ENCODE measurements at places on chromosomes 4 and X.

GRCh38 chrX:45806410-45807121 lies 605.9 kb upstream of the DIPK2B start:
- DNase-seq = peak; percentile 94

DNA sequence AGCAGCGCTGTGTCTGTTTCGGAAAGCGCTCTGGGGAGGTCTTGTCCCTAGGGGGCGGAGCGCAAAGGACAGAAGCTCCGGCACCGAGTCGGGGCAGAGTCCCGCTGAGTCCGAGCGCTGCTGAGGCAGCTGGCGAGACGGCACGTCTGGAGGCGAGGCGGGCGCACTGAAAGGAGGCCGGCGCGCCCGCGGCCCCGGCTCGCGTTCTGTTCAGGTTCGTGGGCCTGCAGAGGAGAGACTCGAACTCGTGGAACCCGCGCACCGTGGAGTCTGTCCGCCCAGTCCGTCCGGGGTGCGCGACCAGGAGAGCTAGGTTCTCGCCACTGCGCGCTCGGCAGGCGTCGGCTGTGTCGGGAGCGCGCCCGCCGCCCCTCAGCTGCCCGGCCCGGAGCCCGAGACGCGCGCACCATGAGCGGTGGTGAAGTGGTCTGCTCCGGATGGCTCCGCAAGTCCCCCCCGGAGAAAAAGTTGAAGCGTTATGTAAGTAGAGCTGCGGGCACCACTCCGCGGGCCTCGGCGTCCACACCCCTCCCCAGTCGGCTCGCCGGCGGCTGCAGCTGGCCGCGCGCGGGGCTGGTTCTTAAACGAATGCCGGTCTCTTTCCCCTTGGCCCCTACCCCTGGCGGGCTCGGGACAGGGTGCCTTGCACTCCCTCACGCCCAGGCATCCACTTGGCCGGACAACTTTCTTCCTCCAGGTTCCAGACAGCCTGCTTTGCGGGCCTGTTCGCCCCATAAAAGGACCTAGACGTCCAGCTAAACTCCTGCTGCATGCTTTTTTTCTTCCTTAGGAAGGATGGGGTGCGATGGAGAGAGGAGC lies at the start of gene GAB1:
TSS of gene GAB1 (plus strand) at position 96 of the 819 bp plus-strand sequence. CDS start at position 409, 313 bp downstream.
- peak; percentile 78 for DNase-seq

GRCh38 chr4:150039274-150040127 lies 38.7 kb upstream of the DCLK2 start:
- DNase-seq = no peak

DNA sequence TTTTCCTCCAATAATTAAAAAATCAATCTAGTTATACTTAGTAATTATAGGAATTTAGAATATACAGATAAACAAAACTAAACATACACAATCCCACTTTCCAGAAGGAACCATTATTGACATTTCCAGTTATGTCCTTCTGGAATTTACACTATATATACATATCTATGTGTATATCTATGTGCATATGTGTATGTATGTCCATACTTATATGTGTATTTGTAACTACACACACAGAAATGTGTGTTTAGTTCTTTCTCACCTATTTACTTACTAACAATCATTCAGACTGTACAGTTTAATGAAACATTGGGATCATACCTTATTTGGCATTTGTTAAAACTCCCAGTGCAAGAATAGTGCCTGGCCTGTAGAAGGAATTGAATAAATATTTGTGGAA lies 126.4 kb downstream of the FHIP1A start:
- DNase-seq = no peak

- no peak for DNase-seq
These were observed 504.8 kb upstream of the BOD1L1 start for GRCh38 chr4:14132301-14132700.

DNA sequence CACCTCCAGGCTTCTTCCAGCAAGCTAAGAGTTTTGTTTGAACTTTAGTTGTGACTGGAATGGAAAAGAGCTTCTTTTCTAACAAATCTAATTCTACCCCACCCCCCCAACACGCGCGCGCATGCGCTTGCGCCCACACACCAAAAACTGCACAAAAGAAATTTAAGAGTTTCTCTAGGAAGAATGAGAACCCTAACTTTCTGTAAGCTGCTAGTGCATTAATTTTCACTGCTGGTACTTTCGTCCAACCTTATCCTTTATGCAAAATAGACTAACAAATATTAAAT lies 9.0 kb upstream of the INTU start:
- DNase-seq = peak; percentile 26

DNA sequence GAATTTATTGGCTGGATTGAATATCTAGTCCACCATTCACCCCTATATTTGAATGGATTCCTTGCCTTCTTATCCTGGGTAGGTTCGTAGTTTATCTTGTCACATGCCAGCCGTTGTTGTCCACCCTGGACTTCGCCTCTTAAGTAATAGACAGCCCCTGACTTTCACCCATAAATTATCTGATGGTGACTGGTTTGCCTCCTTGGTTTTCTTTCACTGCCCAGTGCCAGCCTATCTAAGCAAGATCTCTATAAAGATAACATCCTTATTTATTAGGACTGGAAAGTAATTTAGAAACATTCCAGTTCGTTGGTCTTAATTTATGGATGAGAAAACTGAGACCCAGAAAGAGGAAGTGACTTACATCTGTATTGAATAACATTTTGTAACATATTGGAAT lies 410.3 kb downstream of the RPA4 start:
- DNase-seq = no peak

DNA sequence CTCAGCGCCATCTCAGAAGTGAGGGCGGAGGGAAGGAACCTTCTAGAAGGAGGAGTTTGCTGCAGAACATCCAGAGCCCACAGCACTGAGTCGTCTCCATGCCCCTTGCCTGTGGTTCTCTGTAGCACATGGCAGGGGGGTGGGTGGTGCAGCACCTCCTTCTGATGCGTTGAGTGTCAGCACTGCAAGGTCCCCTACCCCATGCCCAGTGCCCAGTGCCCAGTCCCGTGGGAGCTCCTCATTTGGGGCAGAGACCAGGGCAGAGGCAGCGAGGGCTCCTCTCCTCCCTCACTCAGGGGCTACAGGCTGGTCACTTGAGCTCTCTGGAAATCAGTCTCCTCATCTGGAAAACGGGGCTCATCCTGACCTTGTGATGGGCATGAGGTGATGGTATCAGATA lies 78.1 kb downstream of the HTRA3 start:
- no peak for DNase-seq

- DNase-seq = peak; percentile 53
These were observed 1.1 kb downstream of the MAML3 start for GRCh38 chr4:140152751-140153418.

GRCh38 chrX:46587158-46587557 lies 13.6 kb downstream of the CHST7 start:
- DNase-seq = peak; percentile 58

- DNase-seq = no peak
These were observed 5.1 kb upstream of the SLC10A3 start for GRCh38 chrX:154495472-154495922.

DNA sequence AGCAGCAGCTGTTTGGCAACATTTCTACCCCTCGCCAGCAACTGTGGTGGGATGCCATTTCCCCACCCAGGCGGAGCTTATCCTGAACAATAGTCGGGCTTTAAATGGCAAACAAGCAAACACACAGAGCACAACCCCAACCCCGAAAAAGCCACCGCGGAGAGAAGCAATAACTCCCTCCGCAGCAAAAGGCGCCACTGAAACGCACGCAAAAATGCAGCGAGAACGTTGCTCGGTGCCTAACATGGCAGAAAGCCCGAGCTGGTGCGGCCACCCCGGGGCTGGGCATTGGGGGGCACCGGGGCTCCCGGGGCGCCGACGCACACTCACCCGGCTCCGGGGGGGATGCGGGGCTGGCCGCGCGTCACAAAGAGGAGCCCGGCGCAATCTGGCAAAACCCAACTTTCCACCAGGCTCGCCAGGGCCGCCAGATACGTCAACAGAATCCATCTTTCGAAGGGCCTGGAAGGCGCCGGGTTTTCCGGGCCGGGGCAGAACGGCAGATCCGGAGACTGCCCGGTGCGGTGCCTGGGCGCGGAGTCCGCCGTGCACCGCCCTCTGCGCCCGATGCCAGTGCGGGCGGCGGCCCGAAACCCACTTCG lies 818 bp downstream of the RAI2 start:
- no peak for DNase-seq

Data from fibroblast of skin of abdomen (primary cell).